ENCODE measurements at places on chromosomes 3 and 15.

DNA sequence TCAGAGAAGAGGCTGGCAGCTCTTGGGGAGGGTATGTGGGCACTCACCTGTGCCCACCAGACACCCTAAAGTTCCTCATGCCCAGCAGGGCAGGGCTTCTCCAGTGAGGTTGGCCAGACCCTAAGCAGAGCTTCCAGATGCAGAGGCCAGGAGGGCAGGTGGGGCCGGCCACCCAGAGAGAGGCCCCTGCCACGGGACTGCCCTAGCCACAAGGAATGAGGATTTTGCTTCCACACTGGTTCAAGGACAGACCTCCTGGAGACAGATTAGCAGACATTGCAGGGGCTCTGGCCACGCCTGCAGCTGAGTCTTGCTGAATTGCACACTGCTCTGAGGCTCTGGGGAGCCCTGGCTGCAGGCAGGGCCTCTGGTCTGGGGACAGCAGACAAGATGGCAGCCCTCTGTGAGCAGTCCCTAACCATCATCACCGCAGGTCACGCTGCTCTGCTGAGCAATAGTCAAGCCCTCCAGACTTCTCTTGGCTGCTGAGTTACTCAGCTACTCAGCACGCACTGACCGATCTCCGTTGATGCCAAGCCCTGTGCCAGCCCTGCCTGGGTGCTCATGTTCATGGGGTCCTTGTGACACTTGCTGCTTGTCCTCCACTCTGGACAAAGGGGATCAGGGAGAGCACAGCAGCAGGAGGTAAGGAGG, 117.4 kb upstream of the ABHD17C start:
- no peak for DNase-seq

- DNase-seq, result peak; percentile 57
Observed at GRCh38 chr3:28699283-28699682, 350.7 kb upstream of the AZI2 start.

- DNase-seq, result no peak
Observed at GRCh38 chr15:39502082-39502447, 78.8 kb upstream of the THBS1 start.

DNA sequence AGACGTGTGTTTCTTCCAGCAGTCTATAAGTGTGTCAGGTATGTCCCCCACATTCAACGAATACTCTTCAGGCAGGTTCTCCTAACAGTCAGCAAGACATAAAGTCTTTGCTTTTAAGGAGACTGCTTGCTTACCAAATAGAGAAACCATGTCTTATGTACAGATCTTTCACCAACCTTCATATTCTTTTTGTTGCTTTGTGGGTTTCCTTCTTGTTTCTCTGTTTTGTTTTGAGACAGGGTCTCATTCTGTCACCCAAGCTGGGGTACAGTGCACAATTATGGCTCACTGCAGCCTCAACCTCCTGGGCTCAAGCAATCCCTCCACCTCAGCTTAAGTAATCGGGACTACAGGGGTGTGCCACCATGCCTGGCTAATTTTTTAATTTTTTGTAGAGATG, 14.3 kb downstream of the DYNC1LI1 start:
- no peak for DNase-seq

GRCh38 chr3:50124800-50125178, 30.3 kb upstream of the SEMA3F start:
- DNase-seq, result no peak

DNA sequence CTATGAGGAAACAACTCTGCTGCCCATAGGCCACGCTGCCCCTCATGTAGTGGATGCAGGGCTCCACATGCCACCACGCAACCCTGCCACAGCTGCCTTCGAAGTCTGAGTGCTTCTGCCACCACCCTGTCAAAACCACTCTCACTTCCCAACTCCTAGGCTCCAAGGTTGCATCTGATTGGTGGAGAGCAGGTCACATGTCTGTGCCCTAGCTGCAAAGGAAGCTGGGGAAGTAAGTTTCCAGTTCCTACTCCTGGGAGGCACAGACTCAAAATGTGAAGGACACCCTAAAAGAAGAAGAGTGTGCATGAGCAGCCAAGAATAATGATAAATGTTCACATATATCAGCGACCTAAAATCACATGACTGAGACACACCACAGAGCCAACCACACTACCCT, 31.9 kb upstream of the TICRR start:
- DNase-seq, result no peak
